ENCODE measurements at places on chromosomes 2 and 18.
A peak's percentile ranks its signal among the peaks of the same experiment; 100 is the strongest.

- DNase-seq = peak; percentile 47
These were observed 219.9 kb downstream of the EXOC6B start for GRCh38 chr2:72605836-72606442.

GRCh38 chr2:203909261-203909967, 27.1 kb upstream of the ICOS start:
- peak; percentile 51 for DNase-seq

- no peak for DNase-seq
These were observed 207.1 kb downstream of the TDRD15 start for GRCh38 chr2:21330786-21331391.

GRCh38 chr2:4656326-4656725, 953.0 kb downstream of the DCDC2C start:
- DNase-seq = no peak

DNA sequence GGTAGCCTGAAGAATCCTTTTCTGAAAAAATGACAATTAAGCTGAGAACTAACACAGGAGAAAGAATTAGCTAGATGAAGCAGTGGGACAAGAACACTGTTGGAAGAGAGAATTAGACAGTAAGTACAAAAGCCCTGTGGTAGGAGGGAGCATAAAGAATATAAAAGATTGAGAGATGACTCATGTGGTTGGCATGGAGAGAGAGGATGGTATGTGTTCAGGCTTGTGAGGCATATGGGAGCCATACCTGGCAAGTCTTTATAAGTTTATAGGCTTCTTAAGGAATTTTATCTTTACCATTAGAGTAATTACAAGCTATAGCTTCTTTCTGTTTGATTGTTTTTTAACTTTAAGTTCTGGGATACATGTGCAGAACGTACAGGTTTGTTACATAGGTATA, 325.0 kb downstream of the ARL6IP6 start:
- DNase-seq = no peak

DNA sequence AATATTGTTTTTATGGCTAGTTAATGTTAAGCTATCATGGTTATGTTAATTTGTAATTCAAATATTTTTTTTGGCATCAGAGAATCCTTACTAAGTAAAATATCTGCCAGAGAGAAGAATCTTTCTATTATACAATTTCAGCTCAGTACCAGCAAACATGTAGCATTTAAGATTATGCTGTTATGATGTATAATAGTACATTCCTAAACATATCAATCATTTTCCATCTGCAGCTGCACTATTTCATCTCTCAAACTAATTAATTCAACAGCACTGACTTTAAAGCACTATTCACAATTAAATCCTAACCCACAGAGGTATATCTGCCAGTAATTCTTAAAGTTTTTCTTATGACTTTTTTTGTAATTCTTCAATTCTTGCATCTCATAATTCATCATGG, 250.6 kb downstream of the CD226 start:
- no peak for DNase-seq

DNA sequence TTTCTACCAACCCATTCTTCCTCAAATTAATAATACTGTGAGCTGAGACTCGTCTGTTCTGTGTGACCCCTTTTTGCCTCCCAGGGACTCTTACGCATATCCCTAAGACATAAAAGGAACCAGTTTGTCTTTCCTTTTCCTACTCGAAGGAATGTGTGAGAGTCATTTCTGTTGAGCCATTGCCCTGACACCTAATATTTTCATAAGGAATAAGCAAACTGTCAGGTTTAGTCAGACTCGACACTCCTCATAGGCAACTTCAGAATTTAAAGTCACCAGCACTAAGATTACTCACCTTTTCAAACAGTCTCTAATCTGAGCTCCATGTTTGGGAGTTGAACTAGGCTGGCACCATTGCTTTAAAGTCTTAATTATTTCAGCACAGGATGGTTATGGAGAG, 305.5 kb downstream of the IKZF2 start:
- no peak for DNase-seq

- DNase-seq = no peak
These were observed 1141.8 kb downstream of the RPIA start for GRCh38 chr2:89833116-89833779.

- DNase-seq = no peak
These were observed 1.9 kb downstream of the NTSR2 start for GRCh38 chr2:11667866-11668637.

GRCh38 chr18:74266161-74266560, 25.6 kb downstream of the CYB5A start:
- no peak for DNase-seq

GRCh38 chr18:23971666-23972230, 42.8 kb upstream of the TTC39C start:
- DNase-seq = peak; percentile 67

DNA sequence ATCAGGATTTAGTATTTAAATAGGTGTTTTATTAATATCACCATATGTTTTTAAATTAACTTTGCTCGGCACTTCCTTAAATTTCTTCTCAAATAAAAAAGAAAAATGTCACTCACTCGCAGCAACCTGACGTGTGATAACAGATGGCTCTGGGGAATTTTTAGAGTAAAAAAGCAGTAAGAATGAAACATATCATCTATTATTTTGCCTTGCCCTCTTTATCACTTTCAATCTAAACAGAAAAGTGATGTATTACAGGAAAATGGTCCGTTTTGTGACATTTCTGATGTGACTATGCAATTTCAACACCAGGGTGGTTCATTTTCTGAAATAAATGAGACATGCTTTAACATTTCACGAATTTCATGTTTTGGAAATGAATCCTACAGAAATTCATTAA, 1368.0 kb upstream of the LRRTM1 start:
- no peak for DNase-seq

DNA sequence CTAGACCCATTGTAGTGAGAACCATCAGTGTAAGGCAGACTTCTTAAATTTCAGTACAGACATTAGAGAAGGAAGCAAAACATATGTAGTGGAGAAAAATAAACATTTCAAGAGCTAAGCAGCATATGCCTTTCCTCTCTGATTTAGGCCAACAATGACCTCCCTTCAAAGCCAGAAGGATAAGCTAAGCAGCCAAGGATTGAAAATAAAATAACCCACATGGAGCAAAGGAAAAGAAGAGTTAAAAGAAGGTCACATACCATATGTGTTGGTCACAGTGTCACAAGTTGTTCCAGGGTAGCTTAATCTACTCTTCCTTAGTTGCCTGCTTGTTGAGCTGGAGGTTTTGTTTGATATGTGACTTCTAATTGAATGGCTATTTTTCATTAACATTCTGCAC, 15.6 kb upstream of the LAMA1 start:
- no peak for DNase-seq

- no peak for DNase-seq
These were observed 121.1 kb upstream of the FIGN start for GRCh38 chr2:163856941-163857340.

GRCh38 chr2:153156743-153157142, 321.8 kb downstream of the RPRM start:
- DNase-seq = no peak

GRCh38 chr18:24584205-24584604, 123.8 kb downstream of the HRH4 start:
- no peak for DNase-seq

GRCh38 chr2:235534678-235535422, 41.0 kb downstream of the AGAP1 start:
- DNase-seq = no peak

DNA sequence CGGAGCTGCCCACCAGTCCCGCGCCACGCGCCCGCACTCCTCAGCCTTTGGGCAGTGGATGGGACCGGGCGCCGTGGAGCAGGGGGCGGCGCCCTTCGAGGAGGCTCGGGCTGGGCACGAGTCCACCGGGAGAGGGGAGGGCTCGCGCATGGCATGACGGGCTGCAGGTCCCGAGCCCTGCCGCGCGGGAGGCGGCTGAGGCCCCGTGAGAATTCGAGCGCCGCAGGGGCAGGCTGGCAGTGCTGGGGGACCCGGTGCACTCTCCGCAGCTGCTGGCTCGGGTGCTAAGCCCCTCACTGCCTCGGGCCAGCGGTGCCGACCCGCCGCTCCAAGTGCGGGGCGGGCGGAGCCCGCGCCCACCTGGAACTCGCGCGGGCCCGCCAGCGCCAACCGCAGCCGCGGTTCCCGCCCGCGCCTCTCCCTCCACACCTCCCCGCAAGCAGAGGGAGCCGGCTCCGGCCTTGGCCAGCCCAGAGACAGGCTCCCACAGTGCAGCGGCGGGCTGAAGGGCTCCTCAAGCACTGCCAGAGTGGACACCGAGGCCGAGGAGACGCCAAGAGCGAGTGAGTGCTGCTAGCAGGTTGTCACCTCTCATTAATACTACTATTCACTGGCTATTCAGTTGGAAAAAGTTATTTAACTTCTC, 3.6 kb upstream of the TTC21B start:
- DNase-seq = no peak

DNA sequence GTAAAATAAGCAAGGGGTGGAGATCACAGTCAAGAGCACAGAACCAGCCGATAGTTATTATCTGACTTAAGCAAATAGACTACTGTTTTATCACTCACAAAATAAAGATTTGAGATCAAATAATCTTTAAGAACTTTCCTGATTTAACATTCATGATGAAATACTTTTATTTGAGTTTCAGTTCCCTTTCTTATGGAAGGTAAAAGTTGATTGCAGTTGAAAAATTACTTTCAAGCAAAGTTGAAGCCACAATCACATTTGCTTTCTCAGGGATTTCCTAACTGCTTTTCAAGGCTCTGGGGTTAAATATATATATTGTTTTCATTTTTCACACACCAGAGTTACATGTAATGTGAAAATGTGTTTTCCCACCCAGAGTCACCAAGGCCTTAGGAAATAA, 599.5 kb downstream of the KCNJ3 start:
- DNase-seq = no peak

DNA sequence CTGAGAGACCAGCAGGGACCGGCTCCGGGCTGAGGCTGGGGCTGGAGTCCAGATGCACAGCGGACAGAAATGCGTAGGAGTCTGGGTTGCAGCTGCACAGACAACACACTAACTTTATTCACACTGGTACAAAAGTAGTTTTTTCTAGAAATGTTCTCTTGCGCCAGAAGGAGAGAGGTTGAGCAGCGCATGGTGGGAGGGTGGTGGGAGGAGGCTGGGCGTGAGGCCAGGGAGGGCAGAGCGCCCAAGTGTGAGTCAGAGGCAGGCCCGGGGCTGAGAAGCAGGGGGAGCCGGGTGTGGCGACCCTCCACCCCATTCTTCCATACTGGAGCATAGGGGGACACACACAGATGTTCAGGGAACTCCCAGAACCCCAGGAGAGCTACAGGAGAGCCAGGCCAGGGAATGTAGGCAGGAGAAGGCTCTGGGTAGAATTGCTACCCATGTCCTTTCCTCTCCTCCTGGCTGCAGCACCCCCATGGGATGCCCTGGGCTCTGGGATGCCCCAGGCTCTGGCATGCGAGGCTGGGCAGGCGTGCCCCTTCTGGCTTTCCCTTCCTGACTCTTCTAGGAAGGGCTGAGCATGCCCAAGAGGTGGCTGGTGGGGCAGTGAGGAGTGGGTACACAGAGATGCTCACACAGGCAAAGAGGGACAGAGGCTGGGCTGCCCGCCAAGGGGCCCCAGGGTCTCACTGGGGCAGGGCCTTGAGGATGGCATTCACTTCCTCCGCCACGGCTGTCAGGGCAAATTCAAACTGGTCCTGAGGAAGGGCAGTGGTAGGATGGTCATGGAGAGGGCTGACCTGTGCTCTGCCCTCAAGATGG, 10.6 kb downstream of the DNAJB2 start:
- DNase-seq = no peak

DNA sequence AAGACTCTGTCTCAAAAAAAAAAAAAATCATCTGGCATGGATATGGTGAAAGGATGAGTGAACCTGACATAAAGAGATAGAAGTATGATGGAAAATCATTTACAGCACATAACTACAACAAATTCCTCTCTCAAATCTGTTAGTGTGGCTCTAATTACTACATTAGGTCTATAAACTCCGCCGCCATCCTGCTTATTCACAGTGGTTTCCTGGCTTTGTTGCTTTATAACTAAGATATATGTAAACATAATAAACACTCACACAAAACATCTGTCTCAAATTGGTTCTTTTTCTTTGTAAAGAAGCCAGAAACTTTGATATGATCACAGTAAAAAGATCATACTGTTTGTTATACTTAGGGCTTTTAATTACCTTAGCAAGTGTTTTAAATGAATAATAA, 412.6 kb upstream of the FAM98A start:
- DNase-seq = no peak

DNA sequence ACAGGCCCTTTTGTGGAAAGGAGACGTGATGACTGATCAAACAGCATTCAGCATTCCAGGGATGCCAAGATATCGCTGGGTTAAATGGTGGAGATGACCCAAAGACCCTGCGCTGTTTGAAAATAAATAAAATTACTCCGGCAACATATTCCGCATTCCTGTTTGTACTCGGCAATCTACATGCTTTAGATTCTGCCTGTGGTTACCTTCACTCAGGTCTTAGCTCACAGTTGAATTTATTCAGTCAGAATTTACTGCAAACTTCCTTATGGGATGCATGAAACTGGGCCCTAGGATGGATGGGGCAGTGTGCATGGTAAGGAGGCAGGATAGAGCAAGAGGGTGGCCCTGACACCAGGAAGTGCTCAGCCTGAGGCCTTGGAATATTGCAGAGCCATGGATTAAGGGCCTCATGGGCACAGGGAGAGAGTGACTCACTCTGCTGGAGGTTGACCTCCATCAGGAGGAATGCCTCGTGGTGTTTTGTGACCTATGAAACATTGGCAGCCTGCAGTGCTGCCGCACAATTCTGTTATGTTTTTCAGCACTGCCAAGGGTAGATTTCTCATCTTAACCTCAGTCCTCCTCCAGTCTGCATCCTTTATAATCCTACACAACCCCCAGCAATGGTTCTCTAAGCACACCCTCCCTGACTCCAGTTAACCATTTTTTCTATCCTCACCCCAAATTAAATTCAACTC, 321.4 kb downstream of the IRS1 start:
- no peak for DNase-seq

- peak; percentile 98 for DNase-seq
These were observed 513.8 kb downstream of the ZEB2 start for GRCh38 chr2:144006139-144006538.

- no peak for DNase-seq
These were observed 59.5 kb downstream of the IRS1 start for GRCh38 chr2:226740039-226740648.

GRCh38 chr18:45551142-45551815, 64.0 kb upstream of the SLC14A2 start:
- no peak for DNase-seq
